ENCODE measurements at places on chromosomes 7 and 10.

- DNase-seq = no peak
Observed at GRCh38 chr7:70034999-70035398, 436.7 kb downstream of the AUTS2 start.

DNA sequence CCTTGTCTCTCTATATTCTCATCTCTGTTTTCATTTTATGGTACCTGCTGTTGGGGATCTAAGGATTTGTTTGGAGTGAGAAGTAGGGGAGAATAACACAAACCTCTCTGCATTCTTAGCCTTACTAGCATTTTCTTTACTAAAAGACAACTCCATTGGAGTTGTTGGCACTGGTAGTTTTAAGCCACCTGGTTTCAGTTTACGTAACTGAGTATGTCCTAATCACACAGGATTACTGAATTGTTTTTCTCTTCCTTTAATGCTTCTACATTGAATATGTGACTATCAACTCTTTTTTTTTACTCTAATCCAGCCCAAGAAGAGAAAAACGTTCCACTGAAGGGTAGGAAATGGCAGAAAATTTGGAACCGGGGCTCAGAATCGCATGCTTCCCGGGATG, 30.0 kb upstream of the TRIL start:
- DNase-seq = no peak

- peak; percentile 58 for DNase-seq
Observed at GRCh38 chr10:122854648-122855047, 9.0 kb upstream of the CUZD1 start.

- no peak for DNase-seq
Observed at GRCh38 chr10:123687758-123688157, 21.6 kb downstream of the GPR26 start.

DNA sequence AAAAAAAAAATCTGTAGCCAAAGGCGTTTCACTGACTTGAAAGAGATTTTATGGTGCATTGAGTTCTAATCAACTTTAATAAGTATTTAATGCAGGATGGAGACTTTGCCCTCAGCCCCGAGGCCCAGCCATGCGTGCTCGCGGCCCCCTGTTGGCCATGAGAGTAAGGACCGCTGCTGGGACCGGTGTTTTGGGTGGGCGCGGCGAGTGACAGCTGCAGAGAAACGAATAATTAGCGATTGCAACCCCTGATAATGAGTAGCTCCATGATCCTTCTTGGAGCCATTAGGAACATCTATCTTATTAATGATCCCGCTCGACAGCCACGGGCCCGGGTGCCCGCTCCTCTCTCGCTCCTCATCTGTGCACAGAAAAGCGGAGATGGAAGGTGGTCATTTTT, 347.4 kb downstream of the RPS24 start:
- DNase-seq = no peak
